ENCODE measurements at places on chromosomes 7 and 10. TPM values are rescaled to one million over a fixed set of nuclear protein-coding genes. Genes with fewer than 3 reads are reported as not detected.

The PNLIPRP3 gene
- not detected for total RNA-seq

The PWWP2B gene
- 5.8 TPM for total RNA-seq

The TAS2R4 gene
- 0.32 TPM for total RNA-seq

The OGDHL gene
- 0.51 TPM for total RNA-seq

The ST7 gene
- 28.2 TPM for total RNA-seq

The DGKI gene
- total RNA-seq, result 21.1 TPM

The MEIG1 gene
- not detected for total RNA-seq

The NME8 gene
- not detected for total RNA-seq

The FXYD4 gene
- total RNA-seq, result not detected

The VAX1 gene
- not detected for total RNA-seq

The CUBN gene
- total RNA-seq, result 0.65 TPM

The ZNF365 gene
- 0.86 TPM for total RNA-seq

The OR6B1 gene
- not detected for total RNA-seq

The INA gene
- not detected for total RNA-seq

The CCL24 gene
- total RNA-seq, result not detected

The GATA3 gene
- total RNA-seq, result not detected

The LRMDA gene
- 0.13 TPM for total RNA-seq

The GSTO2 gene
- total RNA-seq, result 1.1 TPM

The NYAP1 gene
- total RNA-seq, result not detected

The SPDYE5 gene
- total RNA-seq, result not detected

The PAX4 gene
- total RNA-seq, result not detected
